ENCODE measurements at places on chromosomes 6 and 20. TPM values are rescaled to one million over a fixed set of nuclear protein-coding genes. Genes with fewer than 3 reads are reported as not detected.

DNA sequence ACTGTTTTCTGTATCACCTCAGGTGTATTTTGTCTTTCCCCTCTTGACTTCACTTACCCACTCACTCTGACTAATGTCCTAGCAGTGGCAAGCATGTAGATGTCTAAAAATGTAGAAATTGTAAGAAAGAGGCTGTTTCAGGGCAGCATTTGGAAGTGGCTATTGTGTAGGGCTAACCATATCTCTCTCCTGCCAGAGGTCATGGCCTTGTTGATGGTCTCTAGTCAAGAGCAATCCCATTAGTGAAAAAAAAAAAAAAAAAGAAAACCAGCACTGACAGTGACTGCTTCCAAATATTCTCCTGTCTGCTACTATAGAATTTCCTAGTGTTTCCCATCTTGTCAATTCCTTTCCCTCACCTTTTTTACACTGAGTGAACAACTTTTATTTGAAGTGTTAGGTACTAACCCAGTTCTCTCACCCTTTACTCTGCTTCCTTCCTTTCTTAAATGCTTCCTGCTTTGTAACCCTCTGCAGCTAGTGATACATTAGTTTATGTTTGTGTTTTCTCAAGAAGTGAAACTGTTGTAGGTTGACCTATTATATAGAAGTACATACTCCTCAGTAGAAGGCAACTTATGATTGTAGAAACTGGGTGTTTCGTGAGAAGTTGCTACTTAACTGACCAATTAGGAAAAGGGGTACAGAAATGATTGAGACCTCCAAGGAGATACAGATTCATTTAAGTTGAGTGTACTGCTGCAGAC, 174.1 kb upstream of the PTPRK start:
- H3K4me1 ChIP-seq = no peaks in the 10 kb centered on the region
- DNase-seq = no peak
- no peak overlapping the region for H3K4me3 ChIP-seq
- peaks cover 4% of the 10 kb centered on the region for H3K27me3 ChIP-seq
- no peak overlapping the region for H3K27ac ChIP-seq

GRCh38 chr20:53739799-53740785, 146.5 kb upstream of the ZNF217 start:
- H3K4me3 ChIP-seq = peak overlapping the region; percentile 72
- H3K27me3 ChIP-seq = no peaks in the 10 kb centered on the region
- peaks cover 55% of the 10 kb centered on the region for H3K4me1 ChIP-seq

DNA sequence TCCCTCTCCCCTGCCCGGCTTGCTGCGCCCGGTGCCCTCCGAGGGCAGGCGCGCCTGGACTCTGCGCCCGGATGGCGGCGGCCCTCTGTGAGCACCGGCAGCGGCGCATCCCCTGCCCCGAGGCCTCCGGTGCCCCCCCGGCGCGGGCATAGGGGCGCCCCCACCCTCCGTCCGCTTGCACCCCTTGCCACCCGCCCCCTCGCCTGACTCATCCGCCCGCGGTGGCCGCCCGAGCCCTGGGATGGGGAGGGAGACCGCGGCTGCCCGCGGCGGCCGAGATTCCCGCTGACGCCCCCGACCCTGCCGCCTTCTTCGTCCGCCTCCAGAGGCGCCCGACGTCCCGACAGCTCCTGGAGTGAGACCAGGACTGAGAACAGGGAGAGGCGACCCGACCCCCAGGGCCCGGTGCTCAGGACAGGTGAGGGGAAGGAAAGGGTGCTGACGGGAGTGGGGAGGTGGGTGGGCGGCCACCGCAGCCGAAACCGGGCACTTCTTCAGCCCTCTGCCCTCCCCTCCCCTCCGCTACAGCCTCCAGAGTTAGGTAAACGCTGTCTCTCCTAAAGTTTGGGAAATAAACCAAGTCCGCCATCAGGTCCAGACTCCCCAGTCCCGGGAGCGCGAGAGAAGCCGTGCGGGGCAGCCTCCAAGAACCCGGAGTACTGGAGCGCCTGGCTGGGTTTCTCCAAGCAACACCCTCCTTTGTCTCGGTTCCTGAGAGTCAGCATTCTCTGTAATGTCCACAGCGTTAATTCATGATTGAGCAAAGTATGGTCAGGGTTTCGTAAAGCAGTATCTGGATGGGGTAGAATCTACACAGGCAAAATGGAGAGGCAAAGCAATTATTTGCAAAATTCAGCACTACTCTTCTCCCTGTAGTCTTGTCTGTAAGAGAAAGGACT, 539 bp downstream of the TMEM200A start:
- H3K36me3 ChIP-seq = no peaks in the 10 kb centered on the region
- H3K27me3 ChIP-seq = peaks cover 15% of the 10 kb centered on the region
- H3K27ac ChIP-seq = peak overlapping the region; percentile 12
- peaks cover 17% of the 10 kb centered on the region for H3K4me1 ChIP-seq
- peak; percentile 57 for DNase-seq
- peak overlapping the region; percentile 63 for H3K4me3 ChIP-seq

DNA sequence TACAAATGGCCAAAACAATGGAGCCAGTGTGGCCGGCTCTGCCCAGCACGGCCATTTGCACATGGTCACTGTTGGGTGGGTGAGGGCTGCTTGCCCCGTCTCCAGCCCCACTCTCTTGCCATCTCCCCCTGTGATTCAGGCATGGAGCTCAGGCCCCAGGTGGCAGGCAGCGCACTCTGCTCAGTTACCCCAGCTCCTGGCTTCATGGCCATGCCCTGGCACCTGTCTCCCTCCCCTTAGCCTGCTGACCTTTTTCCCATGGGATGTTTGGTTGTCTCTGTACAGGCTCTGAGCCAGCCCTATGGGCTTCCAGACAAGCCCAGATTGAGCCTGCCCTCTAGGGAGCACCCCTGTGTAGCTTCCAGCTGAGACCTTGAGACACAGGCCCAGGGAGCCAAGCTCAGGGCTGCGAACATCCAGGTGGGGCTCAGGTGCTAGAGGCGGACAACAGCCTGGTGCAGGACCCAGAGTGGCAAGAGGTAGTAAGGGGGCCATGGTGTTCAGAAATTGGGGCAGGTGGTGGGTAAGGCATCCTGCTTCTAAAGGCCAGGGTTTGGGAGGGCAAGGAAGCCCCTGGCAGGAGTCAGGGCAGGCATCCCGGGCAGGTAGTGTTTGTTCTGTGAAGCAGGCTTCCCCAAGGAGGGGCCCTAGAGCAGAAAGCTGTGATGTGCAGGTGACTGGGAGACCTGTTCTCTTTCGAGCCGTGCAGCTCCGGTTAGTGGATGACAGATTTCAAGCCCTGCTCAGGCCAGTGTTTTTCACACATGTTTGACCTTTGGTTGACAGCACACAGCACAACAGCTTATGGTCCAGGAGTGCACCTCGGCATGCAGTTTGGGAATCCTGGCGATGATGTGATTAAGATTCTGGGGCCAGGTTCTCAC, 17.7 kb downstream of the SYNJ2 start:
- H3K27ac ChIP-seq = no peak overlapping the region
- no peak for DNase-seq
- no peak overlapping the region for H3K4me3 ChIP-seq
- H3K36me3 ChIP-seq = peaks cover 11% of the 10 kb centered on the region

DNA sequence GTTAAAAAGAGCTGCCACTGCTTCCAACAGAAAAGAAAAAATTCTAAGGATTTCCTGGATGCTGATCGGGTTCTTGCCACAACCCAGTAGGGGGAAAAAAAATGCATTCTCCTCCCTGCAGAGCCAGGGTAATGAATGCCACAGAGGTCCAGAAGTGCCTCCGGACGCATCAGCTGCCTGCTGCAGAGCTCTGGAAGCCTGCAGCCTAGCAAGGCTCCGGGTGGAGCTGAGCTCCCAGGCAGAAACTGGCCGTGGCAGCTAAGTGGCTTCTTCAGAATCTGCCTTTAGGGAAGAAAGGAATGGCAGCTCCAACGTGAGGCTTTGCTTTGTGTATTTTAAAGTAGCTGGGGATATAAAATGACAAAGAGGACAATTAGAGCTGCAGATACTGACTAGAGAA, 155.0 kb downstream of the CFAP61 start:
- no peaks in the 10 kb centered on the region for H3K36me3 ChIP-seq
- no peaks in the 10 kb centered on the region for H3K4me1 ChIP-seq
- H3K4me3 ChIP-seq = no peak overlapping the region
- no peak for DNase-seq

DNA sequence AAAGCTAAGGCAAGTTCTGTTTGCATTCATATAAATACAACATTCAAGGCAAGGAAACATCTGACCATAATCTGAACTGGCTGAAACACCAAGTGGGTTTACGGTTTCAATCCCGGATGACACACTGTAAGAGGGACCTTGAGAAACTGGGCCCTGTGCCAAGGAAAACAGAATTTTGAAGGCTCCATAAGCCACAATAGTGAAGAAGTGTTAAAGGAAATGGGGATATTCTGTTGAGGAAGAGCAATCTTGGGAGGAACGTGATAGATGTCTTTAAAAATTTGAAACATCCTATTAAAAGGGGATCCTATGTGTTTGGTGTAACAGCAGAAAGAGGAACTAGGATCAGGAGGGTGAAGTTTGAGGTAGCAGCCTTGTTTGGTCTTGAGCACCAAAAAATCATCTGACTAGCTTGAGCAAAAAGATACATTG, 82.4 kb upstream of the TAB2 start:
- peaks cover 51% of the 10 kb centered on the region for H3K4me1 ChIP-seq
- DNase-seq = no peak
- peak overlapping the region; percentile 94 for H3K27ac ChIP-seq
- H3K4me3 ChIP-seq = peak overlapping the region; percentile 59
- H3K27me3 ChIP-seq = no peaks in the 10 kb centered on the region

DNA sequence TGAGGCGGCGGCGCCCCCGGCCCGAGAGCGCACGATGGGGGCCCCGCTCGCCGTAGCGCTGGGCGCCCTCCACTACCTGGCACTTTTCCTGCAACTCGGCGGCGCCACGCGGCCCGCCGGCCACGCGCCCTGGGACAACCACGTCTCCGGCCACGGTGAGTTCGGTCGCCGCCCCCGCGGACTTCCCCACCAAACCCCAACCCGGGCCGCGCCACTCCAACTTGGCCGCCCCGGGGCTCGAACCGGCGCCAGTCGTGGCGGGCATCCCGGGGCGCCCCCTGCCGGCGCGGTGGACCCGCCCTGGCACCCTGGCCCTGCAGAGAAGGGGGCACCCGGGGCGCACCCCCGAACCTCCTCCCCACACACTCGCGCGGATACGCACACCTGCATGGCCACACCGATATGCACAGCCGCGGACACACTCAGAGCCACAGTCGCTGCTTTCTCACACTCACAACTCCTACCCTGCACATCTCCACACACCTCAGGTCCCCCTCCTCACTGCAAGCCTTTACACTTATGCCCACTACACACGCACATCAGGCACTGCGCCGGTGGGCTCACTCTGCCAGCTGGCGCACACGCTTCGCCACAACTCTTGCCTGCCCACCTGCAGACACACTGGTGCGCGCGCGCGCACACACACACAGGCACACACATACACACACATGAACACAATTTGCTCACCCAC, 535 bp downstream of the VSTM2L start:
- no peak overlapping the region for H3K4me3 ChIP-seq
- DNase-seq = no peak
- H3K36me3 ChIP-seq = no peaks in the 10 kb centered on the region
- H3K27me3 ChIP-seq = peaks cover 53% of the 10 kb centered on the region
- peaks cover 9% of the 10 kb centered on the region for H3K4me1 ChIP-seq

DNA sequence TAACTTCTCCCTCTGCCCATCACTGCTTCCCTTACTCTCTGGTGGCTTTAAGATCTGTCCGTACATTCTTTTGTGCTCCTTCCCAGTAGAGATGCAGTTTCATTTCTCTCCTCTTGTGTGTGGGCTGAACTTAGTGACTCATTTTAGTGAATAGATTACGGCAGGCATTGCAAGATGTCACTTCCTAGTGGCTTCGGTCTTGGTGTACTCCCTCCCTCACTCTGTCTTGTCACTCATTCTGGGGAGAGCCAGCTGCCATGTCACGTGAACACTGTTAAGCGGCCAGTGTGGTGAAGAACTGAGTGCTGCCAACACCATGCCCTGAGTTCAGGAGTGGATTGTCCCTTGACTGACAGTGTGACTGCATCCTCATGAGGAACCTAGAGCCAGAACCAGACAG, 115.9 kb downstream of the OTOR start:
- H3K36me3 ChIP-seq = no peaks in the 10 kb centered on the region
- no peak for DNase-seq
- no peaks in the 10 kb centered on the region for H3K27me3 ChIP-seq
- H3K27ac ChIP-seq = no peak overlapping the region
- no peak overlapping the region for H3K4me3 ChIP-seq

- no peaks in the 10 kb centered on the region for H3K4me1 ChIP-seq
- no peak overlapping the region for H3K27ac ChIP-seq
- DNase-seq = no peak
- no peak overlapping the region for H3K4me3 ChIP-seq
- peaks cover 10% of the 10 kb centered on the region for H3K27me3 ChIP-seq
- no peaks in the 10 kb centered on the region for H3K36me3 ChIP-seq
Measured at GRCh38 chr20:9523636-9524035, 9.2 kb downstream of the LAMP5 start.

- H3K4me1 ChIP-seq = no peaks in the 10 kb centered on the region
- H3K4me3 ChIP-seq = no peak overlapping the region
- no peak overlapping the region for H3K27ac ChIP-seq
- no peaks in the 10 kb centered on the region for H3K36me3 ChIP-seq
Measured at GRCh38 chr6:76330031-76330430, 257.6 kb upstream of the IMPG1 start.

- peaks cover 42% of the 10 kb centered on the region for H3K27me3 ChIP-seq
- no peak overlapping the region for H3K4me3 ChIP-seq
- H3K36me3 ChIP-seq = no peaks in the 10 kb centered on the region
- DNase-seq = no peak
- no peak overlapping the region for H3K27ac ChIP-seq
- H3K4me1 ChIP-seq = no peaks in the 10 kb centered on the region
Measured at GRCh38 chr20:19207541-19207940, 4.9 kb upstream of the SLC24A3 start.

- no peak overlapping the region for H3K27ac ChIP-seq
- no peak for DNase-seq
- no peaks in the 10 kb centered on the region for H3K4me1 ChIP-seq
- no peak overlapping the region for H3K4me3 ChIP-seq
- H3K36me3 ChIP-seq = no peaks in the 10 kb centered on the region
Measured at GRCh38 chr6:133100865-133101264, 140.3 kb upstream of the EYA4 start.

GRCh38 chr6:112289038-112289566, 34.7 kb upstream of the LAMA4 start:
- no peaks in the 10 kb centered on the region for H3K36me3 ChIP-seq
- no peak overlapping the region for H3K4me3 ChIP-seq
- peaks cover 25% of the 10 kb centered on the region for H3K4me1 ChIP-seq

Gene DEFB114
- total RNA-seq = not detected

Gene SLC22A16
- not detected for total RNA-seq

Gene PLEKHG1
- total RNA-seq = 4.8 TPM

Gene OPRL1
- 0.63 TPM for total RNA-seq

Gene TNFRSF6B
- not detected for total RNA-seq

Gene SUMO4
- 3.7 TPM for total RNA-seq

Gene DNAH8
- total RNA-seq = not detected

Data from activated CD8-positive, alpha-beta T cell treated with anti-CD3 and anti-CD28 coated beads for 36 hours (primary cell).